ENCODE measurements at places on chromosomes 5 and 9.

DNA sequence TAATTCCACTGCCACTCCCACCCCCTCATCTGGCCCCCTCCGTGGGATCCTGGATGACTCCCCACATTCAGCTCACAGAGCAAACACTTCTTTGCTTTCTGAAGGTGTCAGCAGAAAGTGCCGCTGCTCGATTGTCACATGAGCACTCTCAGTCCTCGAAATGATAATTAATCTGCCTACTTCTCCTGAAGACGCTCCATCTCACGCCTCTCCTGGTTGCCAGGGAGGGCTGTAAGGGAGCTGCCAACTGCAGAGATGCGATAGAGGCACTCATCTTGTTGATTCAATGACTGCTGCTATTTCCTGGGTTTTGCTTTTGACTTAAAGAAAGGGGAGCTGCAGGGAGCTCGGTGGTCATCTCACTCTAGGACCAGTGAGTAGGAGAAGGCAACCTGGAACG is 206.5 kb downstream of the DAB2IP start:
- no peak for DNase-seq

DNA sequence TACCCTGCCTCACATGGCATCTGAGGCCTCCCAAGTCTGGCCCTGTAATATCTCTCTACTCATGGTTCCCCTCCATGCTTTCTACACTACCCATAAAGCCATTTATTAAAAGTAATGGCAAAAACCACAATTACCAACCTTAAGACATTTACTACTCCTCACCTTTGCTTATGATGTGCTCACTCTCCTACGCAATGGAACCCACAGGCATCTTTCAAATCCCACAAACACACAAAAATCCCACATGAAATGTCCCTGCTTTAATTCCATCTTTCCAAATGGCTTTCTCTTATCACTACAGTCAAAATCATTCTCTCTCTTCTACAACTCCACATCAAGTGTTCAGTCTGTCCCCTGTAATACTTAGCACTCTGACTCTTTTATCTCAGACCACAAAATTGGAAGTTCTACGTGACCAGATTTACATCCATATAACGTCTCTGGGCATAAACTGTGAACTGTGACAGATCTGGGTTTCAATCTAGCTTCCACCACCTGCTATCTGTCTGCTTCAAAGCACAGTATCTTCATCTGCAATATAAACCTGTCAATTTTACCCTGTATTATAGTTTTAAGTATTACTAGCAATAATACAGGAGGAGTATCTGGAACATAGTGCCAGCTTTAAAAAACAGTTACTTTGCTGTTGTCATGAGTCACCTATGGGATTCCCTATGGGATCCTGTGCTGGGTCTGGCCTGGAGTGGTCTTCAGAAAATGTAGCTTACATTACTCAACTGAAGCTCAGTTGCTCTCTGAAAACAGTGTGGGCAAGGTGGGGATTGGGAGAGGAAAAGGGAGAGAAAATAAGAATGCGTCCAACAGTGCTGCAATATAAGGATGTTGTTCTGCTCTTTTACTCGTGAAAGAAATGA is 137.1 kb upstream of the TRIM32 start:
- no peak for DNase-seq

DNA sequence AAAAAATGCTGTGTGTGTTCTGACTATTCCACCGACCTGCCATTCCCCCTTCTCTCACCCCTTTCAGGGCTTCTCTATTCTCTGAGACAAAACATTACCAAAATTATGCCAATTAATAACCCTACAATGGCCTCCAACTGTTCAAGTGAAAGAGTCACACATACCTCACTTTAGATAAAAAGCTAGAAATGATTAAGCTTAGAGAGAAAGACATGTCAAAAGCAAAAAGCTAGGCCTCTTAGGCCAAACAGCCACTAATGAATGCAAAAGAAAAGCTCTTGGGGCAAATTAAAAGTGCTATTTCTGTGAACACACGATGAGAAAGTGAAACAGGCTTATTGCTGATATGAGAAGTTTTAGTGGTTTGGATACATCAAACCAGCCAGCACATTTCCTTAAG is 279.6 kb upstream of the GRAMD2B start:
- DNase-seq, result no peak

DNA sequence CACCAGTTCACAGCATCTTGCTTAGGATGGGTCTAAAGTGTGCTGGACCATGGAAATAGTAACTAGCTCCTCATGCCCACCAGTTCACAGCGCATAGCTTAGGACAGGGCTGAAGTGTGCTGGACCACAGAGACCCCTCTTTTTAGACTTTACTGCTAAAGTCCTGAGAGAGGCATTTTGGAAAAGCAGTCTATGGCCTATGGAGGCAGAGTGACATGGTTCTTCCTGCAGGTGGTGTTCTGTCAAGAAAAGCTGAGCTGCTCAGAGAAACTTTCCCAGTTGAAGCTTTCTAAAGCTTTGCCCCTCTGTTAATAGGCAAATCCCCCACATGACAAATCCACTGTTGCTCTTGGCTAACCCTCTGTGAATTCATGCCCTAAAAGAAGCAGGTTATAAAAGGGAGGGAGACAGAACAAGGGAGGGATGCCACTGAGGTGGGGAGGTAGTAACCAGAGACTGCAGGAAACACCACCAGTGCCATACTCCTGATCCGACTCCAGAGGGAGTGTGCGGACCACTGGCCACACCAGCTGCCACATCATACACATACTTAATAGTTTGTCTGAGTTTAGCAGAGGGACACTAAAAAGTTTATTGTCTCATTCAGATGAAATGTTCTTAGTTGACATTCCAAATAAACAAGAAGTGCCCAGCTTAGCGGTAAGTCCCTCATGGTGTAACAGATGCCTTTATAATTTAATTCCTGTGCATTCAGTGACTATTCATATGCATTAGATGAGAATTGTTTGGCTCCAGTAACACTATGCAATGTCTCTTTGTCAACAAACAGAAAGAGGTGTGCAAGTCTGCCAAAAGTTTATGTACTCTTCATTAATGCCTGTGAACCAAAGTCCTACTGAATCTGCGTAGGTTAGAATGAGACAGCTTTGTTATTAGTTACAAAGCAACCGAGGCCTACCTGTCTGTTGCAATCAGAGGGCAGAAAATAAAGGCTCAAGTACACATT is 236.2 kb upstream of the NFIL3 start:
- DNase-seq, result no peak

- peak; percentile 51 for DNase-seq
These were observed 343 bp downstream of the LMX1B start for GRCh38 chr9:126614088-126614454.

- DNase-seq, result no peak
These were observed 32.1 kb upstream of the FCN1 start for GRCh38 chr9:134949681-134950385.

GRCh38 chr9:120869726-120870125 is 7.3 kb downstream of the PHF19 start:
- DNase-seq, result peak; percentile 35

GRCh38 chr9:135241381-135242048 is 154.0 kb downstream of the OLFM1 start:
- DNase-seq, result peak; percentile 9

Measured in left ventricle myocardium superior (tissue), 1 donor.